ENCODE measurements at places on chromosomes 6 and 20.

GRCh38 chr6:105370351-105370750 is 32.5 kb downstream of the PREP start:
- DNase-seq = no peak

DNA sequence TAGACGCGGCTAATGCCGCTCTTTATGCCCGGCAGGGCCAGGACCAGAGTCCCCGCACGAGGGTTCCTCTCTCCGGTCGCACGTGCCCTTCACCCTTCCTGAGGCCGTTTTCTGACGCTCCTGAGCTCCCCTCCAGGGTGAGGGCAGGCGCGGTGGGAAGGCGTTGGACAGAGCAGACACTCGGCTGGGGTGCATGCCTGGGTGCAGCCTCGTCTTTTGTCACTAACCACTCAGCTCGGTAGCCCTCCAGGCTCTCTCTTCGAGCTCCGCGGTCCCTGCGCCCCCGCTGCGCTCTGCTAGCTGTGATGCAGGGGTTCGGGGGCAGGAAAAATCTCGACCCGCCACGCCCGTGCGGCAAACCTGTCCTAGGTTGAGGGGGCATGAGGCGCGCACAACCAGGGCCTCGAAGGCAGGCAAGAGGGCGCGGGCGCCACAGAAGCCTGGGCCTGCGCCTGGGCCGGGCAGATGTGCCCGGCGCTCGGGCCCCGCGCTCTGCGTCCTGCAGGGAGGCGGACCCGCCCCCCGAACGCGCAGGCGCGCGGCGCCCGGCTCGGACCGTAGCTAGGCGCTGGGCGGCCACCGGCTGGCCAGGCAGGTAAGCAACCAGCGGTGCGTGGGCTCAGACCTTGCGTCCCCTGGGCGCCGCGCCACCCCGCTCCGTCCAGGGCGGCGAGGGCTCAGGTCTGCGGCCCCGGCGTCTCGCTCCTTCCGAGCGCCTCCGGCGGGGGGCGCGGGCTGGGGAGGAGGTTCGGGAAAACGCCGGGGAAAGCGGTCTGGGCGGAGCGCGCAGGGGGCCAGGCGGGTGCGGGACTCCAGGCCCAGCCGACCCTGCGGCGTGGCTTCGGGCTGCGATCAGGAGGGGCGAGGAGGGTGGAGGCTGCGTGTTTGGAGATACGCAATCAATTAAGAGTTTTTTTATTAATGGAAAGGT is at the start of gene L3MBTL1:
Gene L3MBTL1, plus strand, starts transcription at position 548 of the 931 bp plus-strand sequence. CDS start 5,807 bp downstream, outside the sequence.
- no peak for DNase-seq

DNA sequence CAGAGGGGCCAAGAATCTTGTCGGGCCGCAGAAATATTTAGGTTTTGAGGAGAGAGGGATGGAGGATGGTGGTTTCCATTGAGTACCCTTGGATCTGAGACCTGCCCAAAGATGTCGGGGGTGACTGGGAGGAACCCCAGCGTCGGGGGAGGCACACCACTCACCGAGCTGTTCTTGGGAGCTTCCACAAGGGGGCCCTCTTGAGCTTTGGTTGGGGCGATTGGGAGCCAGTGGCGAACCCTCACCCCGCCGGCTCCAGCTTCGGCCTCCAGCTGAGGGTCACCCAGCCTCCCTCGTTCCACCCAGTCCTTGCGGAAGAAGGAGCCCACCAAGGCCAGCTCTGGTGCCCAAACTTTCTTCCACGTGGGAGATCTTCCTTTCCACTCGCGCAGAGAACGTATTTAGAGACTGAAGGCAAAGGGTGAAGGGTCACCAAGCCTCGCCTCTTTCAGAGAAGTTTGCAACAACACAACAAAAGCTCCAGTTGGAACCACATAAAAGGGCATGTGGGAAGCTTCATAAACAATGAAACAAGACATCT is 33.6 kb downstream of the APCDD1L start:
- no peak for DNase-seq

- no peak for DNase-seq
Measured at GRCh38 chr20:14896569-14896968, 559.2 kb upstream of the FLRT3 start.

DNA sequence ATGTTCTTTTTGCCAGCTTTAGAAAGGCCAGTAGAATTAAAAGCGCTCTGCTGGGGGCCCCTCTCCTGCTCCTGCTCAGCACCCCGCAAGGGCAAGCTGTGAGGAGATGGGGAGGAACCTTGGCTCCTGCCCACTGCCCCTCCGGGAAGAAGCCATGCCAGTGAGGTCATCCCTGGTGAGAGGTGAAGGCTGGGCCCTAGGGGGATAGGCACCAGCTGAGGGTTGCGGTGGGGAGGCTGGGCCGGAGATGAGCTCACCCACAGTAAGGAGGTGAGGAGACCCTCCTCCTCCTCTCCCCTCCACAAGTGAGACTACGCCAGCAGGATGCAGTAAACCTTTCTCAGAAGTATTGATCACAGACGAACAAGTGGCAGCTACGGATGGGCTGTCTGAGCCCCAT is 32.1 kb downstream of the LRFN2 start:
- no peak for DNase-seq

DNA sequence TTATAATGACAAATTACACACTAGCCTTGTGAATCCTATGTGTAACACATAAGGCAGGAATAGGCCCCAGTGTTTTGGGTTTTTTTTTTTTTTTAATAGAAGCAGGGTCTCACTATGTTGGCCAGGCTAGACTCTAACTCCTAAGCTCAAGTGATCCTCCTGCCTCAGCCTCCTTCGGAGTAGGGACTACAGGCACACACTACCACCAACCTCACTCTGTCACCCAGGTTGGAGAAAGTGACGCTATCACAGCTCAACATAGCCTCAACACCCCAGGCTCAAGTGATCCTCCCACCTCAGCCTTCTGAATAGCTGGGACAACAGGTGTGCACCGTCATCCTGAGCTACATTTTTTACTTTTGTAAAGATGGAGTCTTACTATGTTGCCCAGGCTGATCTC is 205.8 kb upstream of the RREB1 start:
- DNase-seq = no peak

DNA sequence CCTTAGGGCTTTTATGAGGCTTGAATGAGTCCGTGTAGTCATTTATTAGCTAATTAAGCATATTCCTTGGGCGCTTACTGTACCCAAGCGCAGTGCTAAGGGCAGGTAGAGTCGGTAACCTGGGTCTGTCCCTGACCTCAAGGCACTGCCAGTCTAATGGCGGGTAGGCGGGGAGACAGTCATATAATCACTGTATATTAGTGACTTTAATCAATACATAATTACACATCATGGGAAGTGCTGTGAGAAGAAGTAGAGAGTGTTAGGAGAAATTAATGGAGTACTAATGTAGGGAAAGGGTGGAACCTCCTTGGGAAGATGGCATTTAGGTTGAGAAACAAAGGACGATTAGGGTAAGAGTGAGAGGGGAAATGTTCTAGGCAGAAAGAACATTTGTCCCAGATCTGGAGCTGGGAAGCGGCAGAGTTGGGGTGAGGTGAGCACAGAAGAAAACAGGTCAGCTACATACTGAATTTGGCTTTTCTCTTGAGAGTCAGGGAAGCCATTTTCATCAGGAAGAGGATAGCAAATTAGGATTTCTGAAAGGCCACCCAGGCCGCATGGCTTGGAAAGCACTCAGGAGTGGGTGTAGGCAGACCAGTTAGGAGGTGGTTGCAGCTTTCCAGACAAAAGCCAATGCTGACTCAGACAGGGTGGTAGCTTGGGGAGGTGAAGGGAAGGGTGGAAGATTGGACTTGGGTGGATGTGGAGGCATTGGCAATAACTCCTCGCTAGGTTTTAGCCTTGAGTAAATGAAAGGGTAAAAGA is 954 bp upstream of the BLCAP start:
- DNase-seq = no peak

DNA sequence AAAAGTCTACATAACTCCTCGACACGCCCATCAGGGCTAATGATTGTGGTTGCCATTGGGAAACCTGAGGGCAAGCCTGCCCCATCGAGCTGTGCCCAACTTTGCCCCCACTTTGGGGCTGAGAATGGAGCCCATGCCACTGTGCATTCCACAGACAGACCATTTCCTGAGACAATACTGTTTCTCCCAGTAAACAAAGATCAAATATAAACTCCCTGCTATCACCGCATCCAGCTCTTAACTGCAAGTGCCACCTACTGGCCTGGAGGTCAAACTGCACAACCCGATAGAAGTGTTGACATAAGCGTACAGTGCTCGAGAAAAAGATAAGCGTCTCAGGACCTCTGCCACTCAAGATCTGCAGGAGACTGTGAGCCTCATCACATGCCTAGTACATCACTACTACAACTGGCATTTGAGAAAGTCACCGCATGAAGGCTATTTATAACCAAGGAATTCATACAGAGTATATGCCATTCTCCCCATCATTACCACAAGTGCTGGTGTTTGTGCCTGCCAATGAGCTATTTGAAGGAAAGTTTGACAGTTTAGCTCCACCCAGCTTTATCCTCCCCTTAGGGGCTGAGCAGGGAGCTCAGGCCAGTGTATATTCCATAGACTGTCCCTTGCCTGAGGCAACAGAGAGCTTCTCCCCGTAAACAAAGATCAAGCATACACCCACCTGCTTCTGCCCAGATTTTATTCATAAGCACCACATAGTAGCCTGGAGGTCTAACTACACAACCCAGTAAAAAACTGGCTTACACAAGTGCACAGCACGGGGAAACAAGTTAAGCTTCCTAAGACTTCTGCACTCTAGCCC is 4.5 kb upstream of the DEFB126 start:
- no peak for DNase-seq

DNA sequence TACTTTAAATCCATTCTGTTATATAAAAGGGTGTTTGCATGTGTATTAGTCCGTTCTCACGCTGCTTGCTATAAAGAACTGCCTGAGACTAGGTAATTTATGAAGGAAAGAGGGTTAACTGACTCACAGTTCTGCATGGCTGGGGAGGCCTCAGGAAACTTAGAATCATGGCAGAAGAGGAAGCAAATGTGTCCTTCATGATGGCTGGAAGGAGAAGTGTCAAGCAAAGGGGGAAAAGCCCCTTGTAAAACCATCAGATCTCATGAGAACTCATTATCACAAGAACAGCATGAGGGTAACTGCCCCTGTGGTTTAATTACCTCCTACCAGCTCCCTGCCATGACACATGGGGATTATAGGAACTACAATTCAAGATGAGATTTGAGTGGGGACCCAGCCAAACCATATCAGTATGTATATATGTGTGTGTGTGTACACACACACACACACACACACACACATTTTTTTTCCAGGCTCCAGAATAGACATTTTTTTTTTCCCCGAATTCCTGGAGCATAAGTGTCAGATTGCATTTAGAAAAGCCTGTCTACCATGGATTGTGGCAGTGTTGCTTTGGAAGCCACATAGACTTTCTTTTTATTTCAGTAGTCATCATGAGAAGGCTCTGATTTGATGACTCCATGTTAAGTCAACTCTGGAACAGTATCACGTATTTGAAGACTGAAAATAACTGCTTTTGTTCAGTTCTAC is 31.5 kb downstream of the KDM1B start:
- no peak for DNase-seq

DNA sequence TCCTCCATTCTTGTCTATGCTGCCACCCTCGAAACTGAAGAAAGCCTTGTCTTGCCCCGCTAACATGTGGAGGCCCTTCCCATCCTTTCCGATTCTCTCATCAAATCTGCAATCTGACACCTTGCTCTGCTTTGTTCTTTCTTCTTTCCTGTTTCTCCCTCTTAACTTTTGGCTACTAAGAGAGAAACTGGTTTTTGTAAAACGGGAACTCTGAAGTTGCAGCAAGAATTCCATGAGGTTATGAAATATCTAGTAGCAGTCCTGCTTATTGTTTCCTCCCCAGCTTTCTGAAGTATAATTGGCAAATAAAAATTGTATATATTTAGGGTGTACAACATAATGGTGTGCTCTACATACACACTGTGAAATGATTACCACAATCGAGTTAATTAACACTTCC is 80.2 kb downstream of the MAP7 start:
- DNase-seq = no peak

DNA sequence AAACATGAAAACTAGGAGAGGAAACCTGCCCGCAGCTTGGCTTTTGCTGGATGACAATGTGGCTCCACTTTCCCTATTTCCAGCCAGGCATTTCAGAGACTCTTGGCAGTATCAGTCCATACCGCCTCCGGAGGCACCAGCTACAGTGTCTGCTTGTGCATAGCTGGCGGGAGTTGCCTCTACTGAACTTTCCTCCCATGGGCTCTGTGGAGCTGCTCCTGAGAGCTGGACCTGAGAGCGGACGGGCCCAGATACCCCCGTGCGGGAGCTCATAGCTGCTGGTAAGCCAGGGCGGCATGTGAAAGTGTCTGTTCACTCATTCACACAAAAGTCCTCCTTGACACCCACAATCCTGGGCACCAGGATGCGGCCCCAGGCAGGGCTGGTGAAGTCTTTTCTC is 130.3 kb upstream of the PMEPA1 start:
- DNase-seq = no peak

GRCh38 chr6:168410035-168410434 is 30.9 kb upstream of the SMOC2 start:
- DNase-seq = no peak

- DNase-seq = no peak
Measured at GRCh38 chr6:41157323-41157722, 3.2 kb upstream of the TREML1 start.

DNA sequence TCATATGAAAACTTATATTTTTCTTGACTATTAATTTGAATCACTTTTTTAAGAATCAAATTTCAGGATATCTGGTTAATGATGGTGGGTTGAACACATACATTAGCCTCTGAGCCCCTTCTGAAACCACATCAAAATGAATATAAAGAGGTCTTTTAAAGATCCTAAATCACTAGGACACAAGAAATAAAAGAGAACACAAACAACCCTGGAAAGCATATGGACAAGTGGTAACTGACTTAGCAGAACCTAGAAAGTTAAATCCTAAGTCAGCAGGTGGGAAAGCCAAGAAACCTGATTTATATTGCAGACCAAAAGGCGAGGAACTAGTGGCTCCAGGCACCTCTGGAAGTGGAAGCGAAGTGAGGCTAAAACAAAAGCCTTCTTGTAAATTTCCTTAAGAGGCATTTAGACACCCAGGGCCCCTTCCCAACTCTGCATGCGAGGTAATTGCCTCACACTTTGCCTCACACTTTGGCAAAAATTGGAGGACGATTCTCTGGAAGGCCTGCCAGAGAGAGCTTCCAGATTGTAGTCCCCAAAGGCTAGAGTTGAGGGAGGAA is 293.9 kb downstream of the KHDC1L start:
- DNase-seq = no peak

DNA sequence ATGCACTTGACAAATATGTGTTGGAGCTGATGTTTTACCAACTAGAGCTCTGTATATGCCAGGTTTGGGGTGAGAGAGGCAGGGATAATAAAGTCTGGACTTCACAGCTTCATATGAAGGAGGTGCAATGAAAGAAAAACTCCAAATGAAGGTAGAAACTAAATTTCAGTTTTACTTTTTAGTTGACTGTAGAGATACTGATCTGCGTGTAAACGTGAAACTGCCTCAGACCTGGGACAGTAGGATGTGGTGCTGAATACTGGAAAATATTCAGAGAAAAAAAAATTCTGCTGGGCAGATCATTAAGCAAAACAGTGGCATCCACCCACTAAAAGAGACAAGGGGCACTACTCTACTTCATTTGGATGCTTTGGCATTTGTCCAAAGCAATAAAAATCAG is 94.5 kb downstream of the BACH2 start:
- DNase-seq = no peak

- DNase-seq = no peak
Measured at GRCh38 chr20:1792274-1792673, 102.9 kb upstream of the SIRPA start.
